CD4-positive, alpha-beta T cell (primary cell): ENCODE measurements at places on chromosomes 2 and 18.

DNA sequence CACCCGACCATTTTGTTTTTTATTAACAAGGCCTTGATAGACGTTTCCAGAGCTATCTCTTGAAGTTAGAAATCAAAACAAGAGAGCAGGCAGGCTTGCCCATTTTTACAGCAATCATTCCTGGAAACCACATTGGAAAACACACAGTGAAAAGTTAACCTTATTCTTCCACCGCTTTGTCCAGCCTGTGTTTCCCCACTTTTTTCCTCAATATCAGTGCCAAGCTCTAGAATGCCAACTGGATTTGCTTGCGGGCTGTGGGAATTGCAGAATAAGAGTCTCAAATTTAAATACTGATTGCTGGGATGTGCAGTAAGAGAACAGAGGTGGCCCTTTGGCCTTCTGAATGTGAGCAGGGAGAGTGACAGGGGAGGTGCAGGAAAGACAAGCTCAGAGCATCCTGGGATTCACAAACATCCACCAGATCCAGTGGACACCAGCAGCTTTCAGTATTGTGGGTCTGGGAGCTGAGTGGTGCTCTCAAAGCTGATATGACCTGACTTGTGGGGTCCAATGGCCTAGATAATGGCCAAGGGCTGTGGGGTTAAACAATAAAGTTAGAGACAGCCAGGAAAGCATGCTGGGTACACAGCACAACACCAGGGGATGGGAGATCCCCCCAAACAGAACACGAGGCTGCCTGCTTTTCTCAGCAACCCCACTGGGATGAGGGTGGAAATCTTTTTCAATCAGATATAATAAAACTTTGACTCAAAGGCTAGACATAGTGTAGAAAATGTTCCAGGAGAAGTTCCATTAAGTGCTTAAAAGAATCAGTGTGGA, 15.5 kb downstream of the CYP1B1 start:
- no peak for DNase-seq

DNA sequence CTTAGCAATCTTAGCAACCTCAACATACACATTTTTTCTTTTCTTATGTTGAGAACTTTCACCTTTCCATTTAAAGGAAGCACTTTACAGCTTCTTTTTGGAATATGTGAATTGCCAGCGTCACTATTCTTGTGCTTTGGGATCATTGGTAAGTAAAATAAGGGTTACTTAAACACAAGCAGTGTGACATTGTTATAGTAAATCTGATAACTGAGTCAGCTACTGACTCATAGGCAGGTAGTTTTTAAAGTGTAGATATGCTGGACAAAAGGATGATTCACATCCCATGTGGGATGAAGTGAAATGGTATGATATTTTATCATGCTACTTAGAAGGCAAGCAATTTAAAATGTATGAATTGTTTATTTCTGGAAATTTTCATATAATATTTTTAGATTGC, 637.2 kb downstream of the DCDC2C start:
- no peak for DNase-seq

GRCh38 chr18:63182861-63183260, 136.7 kb downstream of the BCL2 start:
- DNase-seq = no peak

- no peak for DNase-seq
Observed at GRCh38 chr2:39221459-39221858, 22.3 kb downstream of the CDKL4 start.

DNA sequence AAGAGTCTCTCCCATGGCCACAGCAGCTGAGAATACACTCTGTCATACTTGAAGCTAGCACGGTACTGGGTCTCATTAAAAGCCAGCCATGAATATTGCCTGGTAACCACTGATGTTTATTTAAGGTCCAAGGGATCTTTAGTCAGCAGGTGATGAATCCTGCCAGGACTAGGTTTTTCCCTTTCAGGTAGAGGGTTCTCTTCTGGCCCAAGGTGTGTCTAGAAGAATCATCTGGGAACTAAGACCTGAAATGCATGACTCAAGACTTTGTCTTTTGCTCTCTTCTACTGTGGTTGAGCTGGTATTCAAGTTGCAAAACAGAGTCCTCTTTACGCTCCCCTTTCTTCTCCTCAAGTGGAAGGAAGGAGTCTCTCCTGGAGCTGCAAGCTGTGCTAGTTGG, 400.5 kb upstream of the FSIP2 start:
- DNase-seq = no peak

DNA sequence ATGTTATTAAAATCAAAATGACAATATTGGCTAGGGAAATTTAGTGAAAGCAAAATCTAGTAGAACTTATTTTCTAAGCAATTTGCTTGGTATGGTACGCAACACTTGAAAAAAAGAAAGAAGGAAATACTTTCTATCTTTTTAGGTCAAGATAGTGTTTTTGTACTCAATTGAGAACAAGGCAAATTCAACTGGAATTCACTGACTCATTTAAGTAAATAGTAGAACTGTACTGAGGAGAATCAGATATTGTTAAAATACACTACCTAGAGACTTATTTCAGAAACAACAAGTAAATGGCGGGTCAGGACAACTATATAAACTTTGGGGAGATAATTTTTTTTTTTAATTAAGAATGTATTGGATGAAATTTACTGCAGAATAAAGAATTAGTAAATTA, 18.9 kb downstream of the ZRANB3 start:
- DNase-seq = no peak

DNA sequence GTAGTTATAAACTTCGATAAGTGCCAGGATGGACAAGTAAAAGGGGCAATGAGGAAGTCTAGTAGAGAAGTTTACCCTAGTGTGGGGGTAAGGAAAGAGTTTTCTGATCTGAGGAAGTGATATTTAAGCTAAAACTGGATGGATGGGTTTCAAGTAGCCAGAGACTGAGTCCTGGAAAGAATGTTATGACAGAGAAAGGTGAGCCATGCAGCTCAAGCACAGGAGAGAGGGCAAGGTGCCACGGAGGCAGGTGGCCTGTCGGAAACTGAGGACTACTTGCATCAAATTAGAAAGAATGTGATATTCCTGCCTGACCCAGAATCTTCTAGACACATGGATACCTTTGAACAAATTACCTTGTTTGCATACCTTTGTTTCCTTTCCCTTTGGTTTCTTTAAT, 26.5 kb downstream of the NMUR1 start:
- no peak for DNase-seq

DNA sequence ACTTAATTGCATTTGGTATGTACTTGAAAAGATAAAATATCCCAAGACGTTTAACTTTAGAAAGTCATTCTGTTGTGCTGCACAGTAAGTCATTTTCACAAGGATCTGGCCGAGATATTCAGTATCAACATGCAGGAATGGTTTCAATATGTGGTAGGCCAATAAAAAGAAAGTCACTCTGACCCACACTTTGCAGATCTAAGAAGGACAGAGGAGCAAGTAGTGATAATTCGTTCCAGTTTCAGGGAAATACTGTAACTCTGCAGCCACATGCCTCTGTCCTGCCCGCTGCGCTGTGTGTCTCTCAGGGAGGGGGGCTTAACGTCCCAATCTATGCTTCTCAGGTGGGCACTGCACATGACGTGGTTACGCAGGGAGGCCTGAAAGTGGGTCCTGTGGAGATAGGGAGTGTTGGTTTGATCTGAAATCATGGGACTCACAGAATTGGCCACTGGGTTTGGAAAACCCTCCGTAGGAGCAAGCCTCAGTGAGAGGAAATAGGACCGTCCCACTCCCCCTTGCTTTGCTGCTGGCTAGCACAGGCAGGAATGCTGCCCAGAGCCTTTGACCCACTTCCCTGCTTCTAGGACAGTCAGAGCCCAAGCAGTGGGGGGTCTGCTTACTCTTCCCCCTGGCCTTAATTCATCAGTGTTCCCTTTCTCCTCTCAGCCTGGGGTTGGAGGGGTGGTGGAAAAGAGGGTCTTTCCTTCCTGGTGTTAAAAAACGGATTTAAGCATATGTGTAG, 314.7 kb upstream of the SPRED2 start:
- DNase-seq = no peak

DNA sequence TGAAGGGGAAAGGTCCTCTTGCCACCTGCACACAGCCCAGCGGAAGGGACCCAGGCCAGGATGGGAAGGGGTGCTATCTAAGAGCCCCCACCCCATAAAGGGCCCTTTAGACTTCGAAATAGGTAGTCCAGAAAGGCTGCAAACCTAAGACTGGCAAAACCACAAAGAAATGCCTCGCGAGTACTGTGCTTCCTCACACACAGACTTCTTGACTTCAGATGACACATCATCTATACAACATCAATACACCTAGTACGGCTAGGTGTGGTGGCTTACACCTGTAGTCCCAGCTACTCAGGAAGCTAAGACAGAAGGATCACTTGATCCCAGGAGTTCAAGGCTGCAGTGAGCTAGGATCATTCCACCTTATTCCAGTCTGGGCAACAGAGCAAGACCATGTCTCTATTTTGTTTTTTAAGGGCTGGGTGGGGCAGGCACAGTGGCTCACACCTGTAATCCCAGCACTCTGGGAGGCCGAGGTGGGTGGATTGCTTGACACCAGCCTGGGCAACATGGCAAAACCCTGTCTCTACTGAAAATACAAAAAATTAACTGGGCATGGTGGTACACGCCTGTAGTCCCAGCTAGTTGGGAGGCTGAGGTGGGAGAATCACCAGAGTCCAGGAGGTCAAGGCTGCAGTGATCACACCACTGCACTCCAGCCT, 125.8 kb downstream of the CABLES1 start:
- no peak for DNase-seq

DNA sequence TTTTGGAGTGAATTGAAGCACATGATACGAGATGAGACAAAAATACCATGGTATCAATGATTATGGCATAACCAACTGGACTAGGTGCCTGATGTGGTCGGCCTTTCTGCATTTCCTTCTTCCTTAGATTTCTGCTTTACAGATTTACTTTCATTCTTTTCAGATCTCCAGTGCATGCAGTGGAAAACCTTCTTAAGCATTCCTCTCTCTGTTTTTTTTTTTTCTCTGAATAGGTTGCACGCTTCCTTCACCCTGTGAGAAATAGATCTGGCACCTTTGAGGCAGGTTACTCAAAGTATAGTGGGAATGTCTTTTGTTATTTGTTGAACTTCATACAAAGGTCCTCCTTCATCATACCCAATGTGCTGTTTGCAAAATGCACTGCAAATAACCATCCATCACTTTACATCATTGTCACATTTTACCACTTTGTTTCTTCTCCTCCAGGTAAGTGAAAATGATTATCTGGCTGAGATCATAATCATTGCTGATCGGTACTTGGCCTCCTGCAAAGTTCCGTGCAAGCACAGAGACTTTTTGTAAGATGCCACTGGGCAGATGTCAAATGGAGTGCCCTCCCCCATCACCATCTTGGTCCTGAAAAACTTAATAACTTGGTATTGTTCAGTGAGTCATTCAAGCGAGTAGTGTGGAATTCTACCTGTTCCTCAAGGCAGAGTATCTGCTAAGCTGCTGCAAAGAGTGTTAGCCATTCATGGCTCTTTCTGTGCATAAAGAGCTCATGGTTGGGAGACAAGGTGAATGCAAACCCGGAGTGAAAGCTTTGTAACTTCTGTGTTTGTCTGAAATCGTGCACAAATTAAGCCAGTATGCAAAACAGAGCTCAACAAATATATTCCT, 30.0 kb upstream of the KLHL14 start:
- no peak for DNase-seq

DNA sequence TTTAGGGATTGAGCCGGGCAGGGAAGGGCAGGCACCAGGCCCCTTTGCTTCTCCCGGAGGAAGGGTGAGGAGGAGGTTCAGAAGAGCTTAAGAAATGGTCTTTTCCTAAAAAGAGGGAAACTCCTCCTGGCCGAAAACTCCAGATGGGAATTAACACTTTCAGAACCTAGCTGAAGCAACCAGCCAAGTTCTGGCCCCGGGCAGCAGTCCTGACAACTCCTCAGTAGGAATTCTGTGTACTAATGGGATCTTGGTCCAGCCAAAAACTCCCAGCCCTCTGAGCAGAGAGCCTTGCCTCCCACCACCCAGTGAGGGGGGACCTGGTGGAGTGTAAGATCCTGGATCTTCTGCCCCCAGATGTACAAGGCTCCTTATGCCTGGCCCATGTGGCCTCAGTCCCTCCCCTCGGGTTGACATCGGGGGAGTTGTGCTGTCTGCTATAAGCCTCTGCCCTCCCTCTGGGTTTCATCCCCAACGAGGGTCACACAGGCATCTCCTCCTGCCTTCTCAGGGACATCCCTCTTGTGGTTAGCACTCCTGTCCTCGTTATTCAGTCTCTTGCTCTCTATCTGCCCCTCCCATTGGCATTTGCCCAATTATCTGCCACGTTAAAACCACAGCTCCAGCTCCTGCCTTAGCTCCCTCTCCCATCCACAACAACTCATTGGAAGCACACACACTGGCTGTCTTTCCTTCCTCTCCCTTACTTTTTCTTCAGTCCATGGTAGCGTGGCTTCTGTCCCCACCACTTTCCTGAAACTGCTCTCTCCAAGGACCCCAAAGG, 184.6 kb downstream of the CYP26B1 start:
- DNase-seq = no peak

DNA sequence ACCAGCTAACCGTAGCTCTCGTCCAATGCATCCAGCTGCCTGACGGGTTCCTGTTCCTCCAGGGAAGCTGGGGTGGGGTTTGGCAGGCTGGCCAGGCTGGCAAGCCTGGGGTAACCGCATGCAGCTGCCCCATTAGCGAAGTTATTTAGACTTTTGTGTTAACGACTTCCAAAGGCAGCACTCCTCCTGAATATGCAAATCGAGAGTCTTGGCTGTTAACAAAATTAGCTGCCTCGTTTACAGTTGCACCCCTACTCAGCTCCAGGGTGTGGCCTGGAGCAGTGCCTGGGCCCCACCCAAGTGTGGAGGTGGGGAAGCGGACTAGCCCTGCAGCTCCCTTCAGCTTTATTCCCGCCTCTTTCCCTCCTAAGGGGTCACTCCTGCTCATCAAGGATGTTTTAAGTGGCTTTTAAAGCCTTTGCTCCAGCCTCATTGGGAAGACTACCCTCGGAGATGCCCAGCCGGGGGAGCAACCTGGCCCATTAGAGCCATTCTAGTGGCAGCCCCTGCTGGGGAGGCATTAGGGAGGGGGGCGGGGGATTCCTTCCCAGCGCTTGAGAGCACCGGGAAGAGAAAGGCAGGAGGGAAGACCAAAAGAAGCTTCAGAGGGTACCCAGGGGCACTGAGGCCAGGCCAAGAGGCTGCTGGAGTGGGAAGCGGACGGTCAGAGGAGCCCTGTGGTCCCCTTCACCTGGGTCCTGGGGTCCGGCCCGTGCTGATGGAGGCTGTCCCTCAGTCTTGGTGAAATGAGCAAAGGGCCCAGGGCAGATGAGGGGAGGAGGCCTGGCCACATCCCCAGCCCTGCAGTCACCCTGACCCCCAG, 204.1 kb downstream of the CELF4 start:
- DNase-seq = no peak

GRCh38 chr18:41134426-41134825, 820.6 kb upstream of the PIK3C3 start:
- no peak for DNase-seq

DNA sequence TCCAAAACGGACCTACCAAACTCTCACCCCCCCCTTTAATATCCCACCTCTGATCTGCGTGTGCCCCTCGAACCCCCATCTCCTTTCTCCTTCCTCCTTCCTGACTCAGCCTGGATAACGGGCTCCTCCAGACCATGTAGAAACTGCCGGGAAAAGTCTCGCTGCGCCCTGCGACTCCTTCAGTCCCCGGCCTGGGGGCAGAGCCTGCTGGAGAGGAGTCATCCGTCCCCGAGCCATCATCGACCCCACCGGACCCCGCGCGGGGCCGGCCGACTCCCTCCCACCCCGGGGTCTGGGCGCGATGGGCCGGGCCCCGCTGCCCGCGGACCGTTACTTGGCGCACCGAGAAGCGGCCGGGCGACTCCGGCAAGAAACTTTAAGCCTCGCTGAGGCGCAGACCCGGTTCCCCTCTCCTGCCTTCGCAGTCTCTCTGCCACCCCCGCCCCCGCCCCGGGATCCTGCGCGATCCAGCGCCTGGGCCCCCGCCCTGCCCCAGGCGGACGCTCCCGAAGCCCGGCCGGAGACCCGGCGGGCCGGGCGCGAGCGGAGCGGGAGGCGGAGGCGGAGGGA, 3.4 kb downstream of the ZEB2 start:
- DNase-seq = no peak

GRCh38 chr18:80132180-80132812, 23.2 kb downstream of the ADNP2 start:
- DNase-seq = no peak
